ENCODE measurements at places on chromosomes 2 and 18.

DNA sequence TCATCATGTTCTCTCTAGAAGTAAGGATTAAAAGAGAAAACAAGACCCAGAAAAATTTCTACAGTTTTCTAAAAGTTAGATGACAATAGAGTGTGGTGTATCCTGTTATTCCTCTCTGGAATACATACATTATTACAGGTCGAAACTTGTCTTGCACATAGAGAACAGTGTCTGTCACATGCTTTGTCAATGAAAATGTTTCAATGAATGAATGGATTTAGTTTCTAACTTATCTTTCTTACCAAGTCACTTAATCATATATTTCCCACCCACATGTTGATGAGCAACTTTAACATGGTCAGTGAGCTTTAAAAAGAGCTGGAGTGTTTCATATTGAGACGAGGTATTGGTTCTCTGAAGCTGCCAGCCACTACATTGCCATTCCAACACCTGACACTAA lies 4.3 kb downstream of the DSG4 start:
- DNase-seq: no peak

DNA sequence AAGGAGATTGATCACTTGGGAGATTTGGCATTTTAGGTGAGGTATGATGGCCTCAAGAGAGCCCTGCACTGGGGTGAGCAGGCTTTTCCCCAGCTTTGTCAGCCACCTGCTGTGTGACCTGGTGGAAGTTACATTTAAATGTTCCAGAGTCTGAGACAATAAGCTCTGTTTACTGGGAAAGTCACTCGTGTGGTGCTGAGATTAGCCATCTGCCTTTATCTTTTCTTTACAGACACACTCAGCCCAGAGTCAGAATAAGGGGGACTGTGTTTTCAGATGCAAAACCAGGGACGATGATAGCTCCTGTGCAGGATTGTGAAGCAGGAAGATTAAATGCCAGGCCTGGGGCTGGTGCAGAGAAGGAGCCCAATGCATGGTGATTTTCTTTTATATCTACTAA lies 47.9 kb downstream of the SH3RF3 start:
- no peak for DNase-seq

GRCh38 chr2:170098626-170099312 lies 79.2 kb upstream of the MYO3B start:
- DNase-seq: no peak

- DNase-seq: no peak
Measured at GRCh38 chr2:212960336-212960735, 191.1 kb downstream of the IKZF2 start.

DNA sequence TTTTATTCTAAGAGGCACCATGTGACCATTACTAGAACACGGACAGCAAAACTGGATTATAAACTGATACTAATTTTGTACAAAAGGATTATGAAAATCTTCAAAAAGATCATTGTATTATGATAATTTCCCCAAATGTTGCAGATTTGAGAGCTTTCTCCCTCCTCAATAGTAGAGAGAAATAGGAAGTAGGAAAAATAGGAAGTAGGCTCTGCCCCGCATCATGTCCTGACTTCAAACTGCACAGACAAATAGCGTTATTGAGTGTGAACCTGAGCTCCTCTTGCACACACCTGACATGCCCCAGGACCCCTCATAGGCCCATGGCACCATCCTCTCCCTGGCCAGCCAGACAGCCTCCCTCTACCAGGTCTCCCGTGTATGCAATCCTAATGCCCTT lies 25.4 kb downstream of the CHRNA1 start:
- DNase-seq: no peak

- peak; percentile 55 for DNase-seq
Measured at GRCh38 chr18:23498877-23499276, 4.4 kb upstream of the RMC1 start.

GRCh38 chr2:24339856-24340262 lies 20.5 kb downstream of the ITSN2 start:
- no peak for DNase-seq

DNA sequence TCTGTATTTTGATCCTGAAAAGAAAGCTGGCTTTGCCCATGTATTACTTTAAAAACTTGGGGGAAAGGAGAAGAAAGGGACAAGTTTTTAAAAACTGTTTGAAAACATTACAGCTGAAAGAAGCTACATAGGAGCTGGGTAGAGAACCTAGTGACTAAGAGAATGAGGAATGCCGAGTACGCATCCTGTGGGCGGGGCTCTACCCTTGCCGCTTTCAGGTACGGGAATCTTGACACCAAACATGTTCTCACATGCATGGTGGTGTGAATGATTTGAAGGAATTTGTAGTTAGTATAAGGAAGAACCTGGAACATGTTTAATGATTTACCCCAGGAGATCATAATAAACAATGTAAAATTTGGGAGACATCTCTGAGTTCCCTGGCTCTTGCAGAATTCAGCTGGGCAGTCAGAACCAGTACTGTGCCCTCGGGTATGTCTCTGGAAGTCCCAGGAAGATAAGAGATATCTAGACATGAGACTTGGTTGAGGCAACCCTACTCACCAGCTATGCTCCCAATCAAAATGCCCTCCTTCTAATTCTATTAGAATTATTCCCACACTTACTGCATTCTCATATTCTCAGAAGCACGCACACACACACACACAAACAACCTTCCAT lies 16.5 kb upstream of the TGFA start:
- no peak for DNase-seq

GRCh38 chr2:199994896-199995295 lies 39.5 kb downstream of the MAIP1 start:
- no peak for DNase-seq

GRCh38 chr18:35602193-35602820 lies 20.8 kb downstream of the GALNT1 start:
- DNase-seq: no peak

GRCh38 chr2:226124548-226125011 lies 675.0 kb downstream of the IRS1 start:
- no peak for DNase-seq

GRCh38 chr2:6237039-6237660 lies 545.0 kb downstream of the SOX11 start:
- no peak for DNase-seq

DNA sequence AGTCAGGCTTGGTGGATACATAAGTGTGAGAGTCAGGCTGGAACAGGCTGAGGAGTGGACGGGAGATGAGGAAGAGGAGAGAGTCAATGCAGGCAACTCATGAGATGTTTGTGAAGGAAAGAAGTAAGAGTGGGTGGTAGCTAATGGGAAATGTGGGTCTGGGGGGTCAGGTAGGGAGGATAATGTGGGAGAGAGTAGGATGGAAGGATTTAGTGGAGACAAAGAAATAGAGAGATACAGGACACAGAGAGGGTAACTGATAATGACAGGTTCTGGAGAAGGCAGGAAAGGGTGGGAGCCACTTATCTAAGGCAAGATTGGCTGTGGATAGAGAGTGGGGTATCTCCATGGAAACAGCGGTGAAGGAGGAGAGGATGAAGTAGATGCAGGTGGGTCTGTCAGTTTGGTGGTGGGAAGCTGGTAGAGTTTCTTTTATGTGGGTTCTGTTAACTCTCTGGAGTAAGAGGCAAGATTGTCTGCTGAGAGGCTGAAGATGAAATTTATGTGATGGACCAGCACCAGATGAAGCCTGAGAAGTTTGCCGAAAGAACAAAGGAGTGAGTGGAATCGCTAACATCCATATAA lies 190.6 kb upstream of the SPRED2 start:
- no peak for DNase-seq

DNA sequence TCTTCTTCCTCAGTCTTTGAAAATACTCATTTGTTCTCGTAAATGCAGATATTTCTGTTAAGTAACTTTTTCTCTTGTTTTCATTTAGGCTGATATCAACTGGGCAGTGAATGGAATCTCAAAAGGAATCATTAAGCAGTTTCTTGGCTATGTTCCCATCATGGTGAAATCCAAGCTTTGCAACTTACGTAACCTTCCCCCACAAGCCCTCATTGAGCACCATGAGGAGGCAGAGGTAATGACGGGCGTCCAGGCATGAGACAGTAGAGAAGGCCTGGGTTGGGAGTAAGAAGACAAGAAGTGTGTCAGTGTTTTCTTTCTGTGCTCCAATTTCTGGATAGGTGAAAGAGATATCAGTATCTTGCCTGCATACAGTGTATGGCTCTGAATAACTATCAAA lies 5.1 kb downstream of the POLR1B start:
- no peak for DNase-seq

DNA sequence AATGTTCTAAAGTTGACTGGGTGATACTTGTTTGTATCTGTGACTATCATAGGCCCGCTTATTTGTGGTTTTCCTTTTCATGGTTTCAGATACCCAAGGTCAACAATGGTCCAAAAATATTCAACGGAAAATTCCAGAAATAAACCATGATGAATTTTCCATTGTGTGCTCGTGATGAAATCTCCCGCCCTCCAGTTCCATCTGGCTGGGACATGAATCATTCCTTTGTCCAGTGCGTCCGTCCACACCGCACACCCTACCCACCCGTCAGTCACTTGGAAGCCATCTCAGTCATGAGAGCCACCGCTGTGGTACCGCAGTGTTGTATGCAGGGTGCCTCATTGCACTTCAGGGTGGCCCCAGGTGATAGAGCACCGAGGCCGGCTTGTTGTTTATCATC lies 268.2 kb upstream of the PXDN start:
- DNase-seq: no peak

DNA sequence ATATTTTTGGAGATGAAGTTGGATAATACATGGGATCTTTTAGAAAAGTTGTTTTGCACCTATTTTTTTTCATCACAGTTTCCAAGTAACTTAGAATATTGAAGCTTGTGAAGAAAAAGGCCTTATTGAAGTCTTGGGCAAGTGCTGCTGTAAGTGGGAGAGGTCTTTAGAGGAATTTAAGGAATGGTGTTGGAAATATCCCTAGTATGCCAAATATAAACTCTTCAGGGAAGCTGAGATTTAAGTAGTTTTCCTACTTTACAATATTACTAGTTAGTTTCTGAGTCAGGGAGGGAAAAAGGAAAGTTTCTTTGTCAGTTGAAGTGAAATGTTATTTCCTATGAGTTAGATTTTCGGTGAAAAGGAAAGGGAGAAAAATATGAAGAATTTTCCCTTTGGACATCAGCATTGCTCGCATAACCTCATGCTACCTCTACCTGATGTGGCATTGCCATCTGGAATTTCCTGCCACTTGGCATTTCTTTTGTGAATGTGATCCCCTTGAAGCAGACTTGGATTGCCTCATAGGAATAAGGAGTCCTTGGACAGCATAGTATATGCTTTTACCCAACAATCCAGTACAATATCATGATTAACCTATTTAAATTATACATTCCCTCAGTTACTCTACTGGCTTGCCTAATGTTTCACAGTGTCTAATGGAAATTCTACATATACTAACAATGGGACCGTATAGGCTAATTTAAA lies 12.1 kb downstream of the PLEKHH2 start:
- no peak for DNase-seq

DNA sequence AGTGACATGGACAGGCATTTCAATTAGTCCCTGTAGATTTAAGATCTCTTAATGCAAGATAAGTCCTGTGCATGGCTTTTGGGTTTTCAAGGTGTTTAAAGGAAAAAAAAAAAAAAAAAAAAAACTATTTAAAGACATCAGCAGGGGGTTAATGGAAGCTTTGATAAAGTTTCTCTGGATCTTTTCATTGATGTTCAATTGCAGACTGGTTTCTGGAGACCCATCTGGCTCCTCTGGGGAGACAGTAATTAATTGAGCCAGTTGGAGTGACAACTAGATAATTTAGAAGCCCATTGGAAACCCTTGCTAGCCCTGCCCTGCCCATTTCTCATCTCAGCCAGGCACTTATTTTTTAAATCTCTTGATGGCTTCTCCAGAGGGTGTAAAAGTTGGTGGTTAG lies 98.7 kb downstream of the EPHA4 start:
- DNase-seq: no peak

DNA sequence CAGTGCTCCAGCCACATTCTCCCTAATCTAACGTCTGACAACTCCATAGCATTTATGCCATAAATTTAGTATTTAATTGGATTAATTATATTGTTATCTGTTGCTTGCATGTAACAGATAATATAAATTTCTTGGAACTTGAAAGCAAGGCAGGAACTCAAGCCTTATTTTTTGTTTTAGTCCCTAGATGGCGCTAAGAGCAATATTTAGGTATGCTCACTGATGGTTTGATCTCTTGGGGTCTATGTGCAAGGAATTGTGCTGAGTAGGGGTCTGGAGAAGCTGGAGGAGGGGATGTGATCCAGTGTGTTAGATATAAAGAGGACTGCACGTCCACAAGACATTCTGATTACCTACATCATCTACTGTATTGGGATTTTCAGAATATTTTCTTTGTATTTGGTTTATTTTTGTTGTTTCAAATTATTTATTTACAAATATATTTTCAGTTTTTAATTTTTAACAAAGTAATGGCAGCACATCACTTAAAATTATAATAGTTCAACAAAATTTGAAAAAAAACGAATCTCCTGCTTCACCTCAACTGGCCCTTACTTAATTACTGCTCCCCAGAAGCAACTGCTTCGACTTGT lies 32.8 kb downstream of the KATNAL2 start:
- DNase-seq: no peak

DNA sequence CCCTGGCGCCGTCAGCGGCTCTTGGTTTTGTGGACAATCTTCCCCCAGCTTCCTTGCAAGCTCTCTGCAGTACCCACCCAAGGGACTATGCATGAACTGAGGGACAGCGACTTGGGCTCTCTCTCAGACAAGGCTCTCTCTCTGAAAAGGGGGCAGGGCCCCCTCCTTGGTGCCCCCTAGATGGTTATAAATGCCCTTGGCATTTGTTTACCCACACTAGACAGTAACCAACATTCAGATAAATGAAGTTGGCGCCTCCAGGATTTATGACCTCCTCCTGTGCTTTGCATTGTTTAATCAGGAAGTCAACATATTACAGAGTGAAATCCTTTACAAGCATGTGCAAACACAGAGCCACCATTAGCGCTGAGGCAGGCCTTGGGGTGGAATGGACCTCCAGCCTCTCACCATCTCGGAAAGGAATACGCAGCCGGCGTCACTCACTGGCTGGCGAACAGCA lies 547.4 kb upstream of the ID2 start:
- DNase-seq: no peak

- DNase-seq: no peak
Measured at GRCh38 chr2:119255760-119256581, 32.3 kb downstream of the STEAP3 start.

- DNase-seq: no peak
Measured at GRCh38 chr2:205296959-205297358, 385.3 kb upstream of the NRP2 start.

GRCh38 chr18:3603421-3604234 lies 153.7 kb downstream of the TGIF1 start:
- DNase-seq: no peak

GRCh38 chr2:186714611-186715010 lies 20.8 kb downstream of the FAM171B start:
- DNase-seq: no peak
